ENCODE measurements at places on chromosomes 4 and X.

DNA sequence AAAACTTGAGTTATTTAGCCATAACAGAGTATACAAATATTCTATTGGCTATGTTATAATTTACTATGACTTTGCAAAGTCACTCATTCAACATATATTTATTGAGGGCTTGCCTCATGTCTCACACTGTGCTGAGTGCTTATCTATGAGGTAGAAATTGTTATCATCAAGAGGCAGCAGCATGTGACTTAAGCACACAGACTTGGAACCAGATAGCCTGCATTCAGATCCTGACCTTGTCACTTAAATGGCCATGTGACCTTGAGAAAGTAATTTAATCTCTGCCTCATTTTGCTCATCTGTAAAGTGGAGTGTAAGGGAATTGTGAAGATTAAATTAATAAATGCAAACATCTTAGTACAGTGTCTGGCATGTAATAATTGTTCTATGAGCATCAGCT is 10.1 kb upstream of the EXOSC9 start:
- DNase-seq: no peak

DNA sequence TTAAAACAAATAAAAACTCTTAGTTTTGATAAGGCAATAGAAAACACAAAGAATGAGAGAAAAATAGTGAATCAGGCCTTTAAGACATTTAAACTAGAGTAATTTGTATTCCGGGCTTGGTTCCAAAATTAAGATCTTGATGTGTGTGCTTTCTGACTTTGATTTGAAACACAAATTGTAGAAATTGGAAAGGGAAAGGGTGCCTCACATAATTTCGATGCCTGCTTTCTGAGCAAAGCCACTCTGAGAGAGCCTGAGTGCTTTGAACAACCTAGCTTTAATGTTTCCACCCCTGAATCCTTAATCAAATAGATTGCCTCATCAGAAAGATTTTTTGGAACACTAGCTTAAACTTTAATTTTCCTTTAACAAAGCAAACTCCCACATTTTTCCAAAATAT is 666.8 kb downstream of the PCDH18 start:
- no peak for DNase-seq

DNA sequence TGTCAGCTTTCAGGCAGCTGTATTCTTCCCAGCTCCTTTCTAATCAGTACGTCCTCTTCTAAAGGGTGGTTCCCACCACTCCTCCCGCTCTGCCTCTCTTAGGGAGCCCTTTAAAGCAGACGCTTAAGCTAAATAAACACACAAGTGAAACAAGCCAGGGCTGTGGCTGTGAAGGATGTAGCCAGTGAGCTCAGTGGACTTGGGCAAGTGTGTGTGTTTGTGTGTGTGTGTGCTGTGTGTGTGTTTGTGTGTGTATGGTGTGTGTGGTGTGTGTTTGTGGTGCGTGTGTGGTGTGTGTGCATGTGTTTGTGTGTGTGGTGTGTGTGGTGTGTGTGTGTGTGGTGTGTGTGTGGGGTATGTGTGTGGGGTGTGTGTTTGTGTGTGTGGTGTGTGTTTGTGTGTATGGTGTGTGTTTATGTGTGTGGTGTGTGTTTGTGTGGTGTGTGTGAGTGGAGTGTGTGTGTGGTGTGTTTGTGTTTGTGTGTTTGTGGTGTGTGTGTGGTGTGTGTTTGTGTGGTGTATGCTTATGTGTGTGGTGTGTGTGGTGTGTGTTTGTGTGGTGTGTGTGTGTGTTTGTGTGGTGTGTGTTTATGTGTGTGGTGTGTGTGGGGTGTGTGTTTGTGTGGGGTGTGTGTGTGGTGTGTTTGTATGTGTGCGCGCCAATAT is 283.3 kb downstream of the PTTG2 start:
- no peak for DNase-seq

- DNase-seq: peak; percentile 27
These were observed 3.4 kb downstream of the GPKOW start for GRCh38 chrX:49120091-49120490.

GRCh38 chrX:110399497-110399896 is 40.8 kb downstream of the RTL9 start:
- no peak for DNase-seq

DNA sequence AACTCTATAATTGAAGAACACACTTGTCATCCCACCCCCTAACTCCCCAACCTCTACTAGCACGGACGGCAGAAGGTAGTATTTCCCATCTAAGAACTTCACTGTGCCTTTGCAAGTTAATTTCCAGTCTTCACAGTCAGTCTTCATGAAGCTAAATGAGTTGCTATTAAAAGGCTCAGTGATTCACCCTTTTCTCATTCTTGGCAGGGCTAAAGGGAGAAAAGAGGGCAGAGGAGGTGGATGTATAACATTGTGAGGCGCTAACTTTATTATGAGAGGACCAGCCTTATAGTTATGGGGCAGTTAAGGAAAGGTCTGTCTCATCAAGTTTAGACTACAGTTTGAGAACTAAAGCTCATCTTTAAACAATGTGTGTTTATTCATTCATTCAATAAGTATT is 161.0 kb upstream of the S100G start:
- no peak for DNase-seq

GRCh38 chr4:6339818-6340445 is 70.3 kb downstream of the WFS1 start:
- no peak for DNase-seq

GRCh38 chr4:86688026-86688425 is 93.9 kb downstream of the PTPN13 start:
- DNase-seq: no peak

- DNase-seq: no peak
These were observed 279.8 kb upstream of the BOD1L1 start for GRCh38 chr4:13907255-13907751.

GRCh38 chrX:93594780-93595179 is 78.6 kb downstream of the NAP1L3 start:
- DNase-seq: no peak

DNA sequence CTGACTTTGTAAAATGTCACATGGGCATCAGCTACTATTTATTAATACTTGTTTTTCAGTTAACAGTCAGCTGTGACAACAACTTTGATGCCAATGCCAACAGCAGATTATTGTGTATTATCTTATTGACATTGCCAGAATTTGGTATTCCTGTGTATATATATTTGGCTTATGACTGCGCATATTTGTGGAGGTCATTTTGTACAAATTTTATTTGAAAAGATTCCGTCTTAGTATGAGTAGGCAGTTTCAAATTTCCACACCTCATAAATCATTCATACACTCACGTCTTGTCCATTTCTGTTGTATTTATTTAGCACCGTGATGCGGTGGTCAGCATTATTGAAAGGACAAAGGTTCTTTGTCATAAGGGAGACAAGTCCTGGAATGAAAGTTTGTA is 558.2 kb upstream of the NDST4 start:
- DNase-seq: no peak

DNA sequence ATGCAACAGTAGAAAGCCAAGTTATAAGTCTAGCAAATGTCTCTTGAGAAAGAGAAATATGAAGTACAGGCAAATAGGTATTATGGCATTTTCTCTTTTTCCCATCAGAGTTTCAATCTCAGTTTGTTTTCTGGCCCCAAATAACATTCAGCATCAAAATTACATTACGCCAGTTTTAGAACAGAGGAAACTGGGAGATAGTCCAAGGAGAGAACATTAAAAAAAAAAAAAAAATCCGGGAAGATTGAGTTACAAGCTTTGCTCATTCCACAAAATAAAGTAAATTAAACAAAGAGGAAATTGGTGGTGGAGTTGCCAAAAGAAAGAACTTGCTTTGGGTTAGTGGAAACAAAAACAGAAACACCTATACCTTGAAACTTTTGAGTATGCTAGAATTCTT is 50.4 kb upstream of the IL13RA2 start:
- no peak for DNase-seq

DNA sequence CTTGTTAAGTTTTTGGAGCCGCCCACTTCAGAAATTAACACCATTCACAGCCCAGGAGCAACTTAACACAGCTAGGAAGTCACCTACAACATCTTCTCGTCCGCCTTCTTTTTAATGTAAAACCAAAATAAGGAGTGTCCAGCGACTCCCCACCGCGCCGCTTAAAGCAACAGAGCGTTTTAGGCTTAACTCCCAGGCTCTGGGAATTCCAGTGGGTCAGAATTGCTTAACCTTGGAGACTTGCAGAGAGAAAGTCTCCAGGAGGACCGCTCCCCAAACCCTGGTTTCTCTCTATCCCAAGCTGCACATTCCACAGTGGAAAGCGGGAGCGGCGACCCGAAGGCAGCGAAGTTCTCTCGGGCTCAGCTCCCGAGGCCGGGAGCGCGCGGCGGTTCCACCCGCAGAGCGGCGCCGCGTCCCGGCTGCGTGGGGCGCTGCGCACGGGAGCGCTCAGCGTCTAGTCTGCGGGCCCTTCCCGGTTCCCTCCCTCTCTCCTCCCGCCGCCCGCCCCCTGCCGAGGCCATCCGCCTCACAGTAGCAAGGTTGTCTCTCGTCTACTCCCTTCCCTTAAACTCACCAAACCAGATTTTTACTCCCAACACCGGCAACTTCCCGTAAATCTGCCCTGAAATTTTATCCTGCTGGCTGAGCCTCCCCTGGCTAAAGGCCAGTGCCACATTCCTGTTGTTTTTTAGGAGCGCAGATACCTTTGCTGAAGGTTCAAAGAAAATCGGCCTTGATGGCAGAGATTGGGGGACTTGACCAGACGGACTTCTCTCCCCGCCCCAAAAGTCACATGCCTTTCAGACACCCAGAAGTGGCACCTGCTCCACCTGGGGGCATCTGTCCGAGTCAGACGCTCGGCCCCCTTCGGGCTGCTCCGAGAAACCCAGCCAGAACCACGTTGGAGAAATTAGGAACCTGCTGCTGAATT is at the start of gene RBM47:
Gene RBM47 (minus strand): TSS at position 464 of the 934 bp plus-strand sequence. CDS start 190,971 bp downstream, outside the sequence.
- DNase-seq: peak; percentile 15

DNA sequence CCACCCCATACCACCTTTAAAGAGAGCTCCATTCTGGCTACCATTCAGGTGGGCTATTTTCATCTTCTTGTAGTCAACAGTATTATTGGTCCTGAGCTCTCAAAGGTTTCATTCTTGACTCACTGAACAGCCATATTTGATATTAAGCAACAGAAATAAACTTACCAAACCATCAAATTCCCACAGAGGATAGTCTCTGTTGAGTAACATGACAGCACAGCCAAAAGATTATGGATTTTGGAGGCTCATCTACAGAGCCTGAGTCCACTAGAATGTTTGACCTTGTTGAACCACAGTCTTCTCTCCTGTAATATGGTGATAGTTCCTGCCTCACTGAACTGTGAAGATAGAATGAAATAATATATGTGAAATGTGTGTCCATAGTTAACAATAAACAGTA is 276.3 kb upstream of the LDB2 start:
- no peak for DNase-seq

- DNase-seq: no peak
These were observed 212.9 kb downstream of the CBR4 start for GRCh38 chr4:168797194-168797593.

GRCh38 chr4:62260254-62260653 is 1060.1 kb downstream of the ADGRL3 start:
- DNase-seq: no peak

DNA sequence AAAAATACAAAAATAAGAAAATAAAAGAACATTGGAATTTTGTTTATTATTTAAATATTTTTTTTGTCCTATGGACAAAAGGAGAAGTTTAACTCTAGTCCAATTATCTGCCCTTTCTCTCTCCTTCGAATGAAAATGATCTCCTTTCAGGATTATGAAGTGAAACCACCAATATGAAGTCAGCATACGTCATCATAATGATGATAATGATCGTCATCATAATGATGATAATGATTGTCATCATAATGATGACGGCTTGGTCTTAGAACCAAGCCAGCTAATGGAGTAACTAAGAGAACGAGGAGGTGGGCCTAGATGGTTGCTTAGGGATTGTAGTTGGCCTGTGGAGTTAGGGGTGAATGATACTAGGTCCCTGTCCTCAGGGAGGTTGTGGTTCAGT is 21.9 kb upstream of the LINC00632 start:
- no peak for DNase-seq

DNA sequence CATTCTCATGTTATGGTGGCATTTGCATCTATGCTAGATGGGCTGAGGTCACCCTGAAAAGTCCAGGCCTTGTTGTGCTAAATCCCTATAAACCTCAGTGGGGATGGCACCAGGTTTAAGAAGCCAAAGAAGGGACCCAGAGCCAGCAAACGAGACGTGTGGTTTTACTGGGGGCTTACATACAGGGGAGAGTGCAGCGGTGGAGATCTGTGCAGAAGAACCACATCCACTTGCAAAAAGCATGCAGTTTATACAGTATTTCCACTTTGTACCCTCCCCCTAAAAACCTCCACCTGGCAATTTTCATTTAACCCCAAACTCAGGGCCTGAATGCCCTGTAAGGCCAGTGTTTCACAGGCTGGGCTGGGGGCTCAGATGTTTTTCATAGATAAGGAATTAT is 134.9 kb upstream of the GATB start:
- DNase-seq: no peak

DNA sequence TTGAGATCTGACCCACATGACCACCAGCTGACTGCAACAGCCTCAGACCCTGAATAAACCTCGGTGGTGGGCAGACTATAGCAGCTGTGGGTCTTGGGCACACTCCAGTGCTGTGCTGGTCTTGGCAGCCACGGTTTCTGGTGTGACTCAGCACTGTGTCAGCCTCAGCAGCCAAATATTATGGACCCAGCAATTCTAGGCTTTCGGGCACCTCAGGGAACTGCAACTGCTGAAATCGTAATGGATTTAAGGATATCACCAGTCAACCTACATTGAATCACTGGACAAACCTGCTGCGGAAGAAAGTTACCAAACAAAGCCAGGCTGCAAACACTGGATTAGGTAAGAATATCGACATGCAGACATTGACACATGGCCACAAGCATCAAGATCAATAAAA is 10.5 kb upstream of the UBE2NL start:
- DNase-seq: no peak

DNA sequence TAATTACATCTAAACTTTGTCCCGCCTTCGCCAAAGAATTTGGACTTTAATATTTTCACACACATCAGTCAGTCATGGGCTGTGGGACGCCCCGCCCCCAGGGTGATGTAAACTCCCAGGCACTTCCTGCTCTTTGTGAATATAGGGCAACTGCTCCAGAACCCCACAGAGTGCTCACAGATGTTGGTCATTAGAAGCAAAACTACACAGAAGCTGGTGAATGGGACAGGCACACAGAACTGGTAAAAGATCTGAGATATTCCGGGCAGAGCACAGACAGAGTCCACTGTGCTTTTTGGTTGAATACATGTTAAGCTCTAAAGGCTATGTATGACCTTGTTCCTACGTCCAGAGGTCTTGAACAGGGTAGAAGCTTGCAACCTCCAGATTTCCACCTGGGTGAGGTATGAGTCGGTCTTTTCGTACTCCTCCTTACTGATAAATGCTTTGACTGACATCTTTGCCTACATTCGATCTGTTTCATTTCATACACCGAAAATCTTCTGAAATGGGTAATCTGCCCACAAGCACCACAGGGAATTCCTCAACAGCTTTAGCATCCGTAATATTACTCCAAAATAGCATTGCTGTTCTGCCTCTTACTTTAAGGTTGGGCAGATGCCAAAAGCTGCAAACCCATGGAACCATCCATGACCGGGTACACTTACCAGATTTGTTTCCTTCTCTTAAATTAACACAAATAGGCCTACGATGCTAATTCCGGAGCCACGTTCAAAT is 144.6 kb downstream of the AMELX start:
- no peak for DNase-seq
